ENCODE measurements at places on chromosomes 7 and 10.
A peak's percentile ranks its signal among the peaks of the same experiment; 100 is the strongest.

- DNase-seq, result no peak
Measured at GRCh38 chr10:3095373-3096139, 28.2 kb downstream of the PFKP start.

DNA sequence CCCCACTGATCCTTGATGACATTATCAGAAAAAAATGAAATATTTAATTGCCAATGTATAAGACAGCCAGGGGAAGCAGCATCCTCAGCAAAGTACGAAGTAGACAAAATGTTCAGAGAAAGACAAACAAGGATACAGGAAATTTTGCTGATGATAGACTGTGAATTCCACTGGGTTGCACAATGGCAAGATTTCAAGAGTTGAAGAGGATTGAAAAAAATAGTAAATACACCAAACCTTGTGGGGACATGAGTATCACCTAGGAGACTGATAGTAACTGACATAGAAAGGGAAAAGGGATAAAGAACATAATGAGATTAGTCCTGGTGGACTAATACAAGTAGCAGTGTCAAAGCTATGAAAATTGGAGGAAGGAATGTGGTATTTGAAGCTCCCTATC lies 16.5 kb downstream of the CNOT4 start:
- DNase-seq, result no peak

DNA sequence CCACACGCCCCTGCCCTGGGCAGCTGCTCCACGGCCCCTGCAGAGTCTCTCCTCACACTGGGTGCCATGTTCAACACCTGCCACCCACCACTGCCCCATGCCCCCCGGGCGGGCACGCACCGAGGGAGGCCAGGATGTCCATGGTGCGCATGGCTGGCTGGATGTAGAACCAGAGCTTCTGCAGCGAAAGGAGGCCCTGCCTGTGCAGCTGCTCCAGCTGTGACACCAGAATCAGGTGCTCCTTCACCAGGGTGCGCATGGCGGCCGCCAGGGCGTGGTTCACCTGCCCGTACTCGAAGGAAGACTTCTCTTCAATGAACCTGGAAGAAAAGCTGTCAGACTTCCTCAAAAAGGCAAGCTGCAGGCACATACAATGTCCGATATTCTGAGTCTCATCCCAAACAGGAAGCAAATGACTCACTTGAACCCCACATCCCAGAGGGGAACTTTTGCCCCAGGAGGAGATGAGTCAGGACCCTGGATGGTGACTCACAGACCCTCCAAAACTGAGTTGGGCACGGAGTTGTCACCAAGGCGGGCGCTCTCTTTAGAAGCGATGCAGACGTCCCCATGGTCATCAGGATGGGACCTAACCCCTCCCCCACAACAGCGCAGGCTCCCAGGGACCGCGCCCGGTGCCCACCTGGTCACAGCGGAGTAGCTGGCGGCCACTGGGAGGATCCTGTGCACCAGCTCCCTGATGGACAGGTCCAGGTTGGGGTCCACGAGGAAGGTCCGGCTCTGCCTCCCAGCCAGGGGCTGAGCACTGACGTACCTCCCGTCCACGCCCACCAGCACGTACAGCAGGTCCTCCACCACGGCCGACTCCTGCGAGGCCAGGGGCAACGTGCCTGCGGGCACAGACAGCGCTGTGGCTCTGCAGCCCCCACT lies 15.5 kb downstream of the TUBGCP2 start:
- DNase-seq, result no peak

DNA sequence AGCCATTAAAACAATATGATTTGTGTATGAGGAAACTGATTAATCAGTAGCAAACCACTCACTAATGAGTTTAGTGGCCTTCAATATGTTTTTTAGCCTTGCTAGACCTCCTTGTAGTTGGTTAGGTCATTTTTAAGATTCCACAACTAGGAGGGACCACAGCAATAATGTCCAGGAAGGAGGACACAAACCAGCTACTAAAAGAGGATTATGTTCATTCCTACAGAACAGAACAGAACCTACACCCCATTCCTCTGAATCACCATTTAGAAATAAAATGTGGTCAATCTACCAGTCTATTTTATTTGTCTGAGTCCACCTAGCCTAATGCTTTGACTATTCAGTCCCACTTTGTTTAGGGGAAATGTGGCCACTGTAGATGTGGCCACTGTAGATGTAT lies 226.3 kb downstream of the GLI3 start:
- no peak for DNase-seq

- DNase-seq, result no peak
Measured at GRCh38 chr7:45975367-45975766, 54.3 kb upstream of the IGFBP3 start.

GRCh38 chr7:128396357-128396756 lies 13.4 kb downstream of the IMPDH1 start:
- DNase-seq, result no peak

- DNase-seq, result no peak
Measured at GRCh38 chr10:68599771-68600040, 39.6 kb downstream of the TET1 start.

- no peak for DNase-seq
Measured at GRCh38 chr10:34528320-34528719, 286.8 kb downstream of the PARD3 start.

DNA sequence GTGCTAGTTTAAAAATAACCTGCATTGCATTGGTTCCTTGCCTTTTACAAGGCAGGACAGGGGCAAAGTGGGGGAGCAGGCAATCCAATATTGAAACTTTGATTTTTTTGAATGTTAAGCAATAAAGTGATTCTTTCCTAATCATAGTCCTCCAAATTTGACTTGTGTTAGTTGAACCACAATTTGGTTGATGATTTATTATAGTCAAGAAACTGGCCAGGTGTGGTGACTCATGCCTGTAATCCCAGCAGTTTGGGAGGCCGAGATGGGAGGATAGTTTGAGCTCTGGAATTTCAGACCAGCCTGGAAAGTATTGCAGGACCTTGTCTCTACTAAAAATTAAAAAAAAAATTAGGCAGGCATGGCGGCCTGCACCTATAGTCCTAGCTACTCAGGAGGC lies 27.9 kb upstream of the ABLIM1 start:
- no peak for DNase-seq

DNA sequence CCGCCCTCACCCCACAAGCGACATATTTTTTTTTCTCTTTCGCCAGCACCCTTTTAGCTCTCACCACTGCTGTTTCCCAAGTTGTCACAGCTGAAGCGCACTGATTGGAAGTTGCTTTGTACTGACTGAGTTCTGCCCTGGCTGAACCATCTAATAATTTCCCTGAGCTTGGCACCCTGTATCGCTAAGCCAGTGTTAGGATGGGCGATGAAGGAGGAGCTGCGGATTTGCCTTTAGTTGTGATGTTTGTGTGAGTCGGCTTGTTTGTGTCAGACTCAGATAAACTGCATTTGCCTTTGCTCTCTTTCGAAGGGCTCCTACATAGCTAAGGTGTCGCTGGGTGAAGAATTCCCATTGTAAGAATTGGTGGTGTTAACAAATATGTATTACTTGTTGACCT lies 1.3 kb upstream of the ATXN7L1 start:
- no peak for DNase-seq

- DNase-seq, result no peak
Measured at GRCh38 chr10:69801434-69802315, at the start of gene COL13A1. TSS of gene COL13A1 (plus strand) at chr10:69801906. CDS start at chr10:69802424, 518 bp downstream.

- no peak for DNase-seq
Measured at GRCh38 chr7:41383596-41383995, 319.3 kb downstream of the INHBA start.

- DNase-seq, result no peak
Measured at GRCh38 chr7:69962186-69963065, 364.2 kb downstream of the AUTS2 start.

DNA sequence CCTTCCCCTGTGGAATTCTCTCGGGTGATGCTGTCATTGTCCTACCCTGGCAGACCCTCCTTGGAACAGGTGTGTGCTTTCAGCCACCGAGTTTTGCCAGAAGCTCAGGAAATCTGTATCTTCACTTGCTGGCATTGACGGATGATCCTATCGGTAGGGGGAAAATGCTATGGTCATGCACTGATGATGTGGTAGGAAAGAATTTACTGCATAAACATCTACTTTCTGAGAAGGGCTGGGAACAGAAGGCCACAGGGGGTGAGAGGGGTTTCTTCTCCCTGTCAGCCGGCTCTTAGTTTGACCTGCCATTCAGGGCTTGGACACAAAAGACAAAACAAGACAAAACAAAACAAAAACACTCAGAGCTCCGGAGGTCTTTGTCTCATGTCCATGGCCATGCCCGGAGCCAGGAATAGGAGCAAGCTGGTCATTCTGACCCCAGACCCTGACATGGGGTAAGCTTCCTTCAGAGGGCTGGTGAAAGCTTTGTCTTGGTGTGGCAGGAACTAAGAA lies 43.6 kb upstream of the CARD11 start:
- DNase-seq, result no peak

DNA sequence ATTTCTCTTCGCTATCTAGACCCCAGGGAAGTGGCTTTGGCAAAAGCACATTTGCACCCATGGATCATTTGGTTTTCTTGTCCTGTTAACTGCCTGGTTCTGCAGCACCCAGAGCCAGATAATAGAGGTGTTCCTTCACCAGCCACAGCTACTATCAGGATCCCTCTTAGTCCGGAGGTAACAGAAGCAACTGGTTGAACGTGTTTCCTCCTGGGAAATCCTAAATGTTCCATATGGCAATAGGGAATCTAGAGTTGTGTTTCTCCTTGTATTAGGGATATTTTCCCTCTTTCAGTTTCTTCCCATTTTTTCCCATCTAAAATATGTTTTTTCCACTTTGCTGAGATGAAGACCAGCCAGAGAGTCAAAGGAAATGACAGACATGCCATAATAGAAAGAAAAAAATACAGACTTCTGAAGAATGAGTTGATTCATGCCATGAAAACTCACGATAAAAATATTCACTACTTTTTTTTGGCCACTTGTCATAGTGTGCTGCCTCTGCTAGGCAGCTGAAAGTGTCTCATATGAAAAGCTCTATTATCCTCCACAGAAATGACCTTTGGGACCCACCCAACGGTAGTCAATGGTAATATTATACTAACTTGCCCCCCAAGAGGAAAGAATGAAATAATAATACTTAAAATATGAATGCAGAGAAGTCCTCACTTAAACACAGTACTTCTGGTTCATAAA lies 472.8 kb downstream of the KCNMA1 start:
- DNase-seq, result no peak

GRCh38 chr10:134247-135131 lies 766 bp upstream of the ZMYND11 start:
- DNase-seq, result no peak

GRCh38 chr10:113162960-113163359 lies 212.9 kb downstream of the TCF7L2 start:
- no peak for DNase-seq

GRCh38 chr10:101161494-101162299 lies 30.6 kb downstream of the TLX1 start:
- DNase-seq, result peak; percentile 43

DNA sequence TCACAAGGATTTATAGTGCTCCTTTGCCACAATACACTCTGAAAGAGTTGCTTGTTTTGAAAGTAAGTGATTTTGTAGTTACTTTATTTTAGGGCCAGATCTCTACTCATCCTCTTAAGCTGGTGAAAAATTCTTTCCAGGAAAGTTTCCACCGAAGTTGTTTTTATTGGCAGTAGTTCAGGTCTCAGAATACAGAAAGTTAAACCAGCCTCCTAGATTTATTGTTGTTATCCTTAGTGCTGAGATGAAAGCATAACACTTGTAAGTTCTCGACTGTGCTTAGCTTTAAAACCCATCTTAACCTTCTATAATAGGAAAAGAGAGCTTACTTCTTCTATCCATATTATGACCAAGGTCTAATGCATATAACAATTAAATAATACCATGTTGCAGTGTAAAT lies 5.5 kb downstream of the AP3M1 start:
- DNase-seq, result no peak

DNA sequence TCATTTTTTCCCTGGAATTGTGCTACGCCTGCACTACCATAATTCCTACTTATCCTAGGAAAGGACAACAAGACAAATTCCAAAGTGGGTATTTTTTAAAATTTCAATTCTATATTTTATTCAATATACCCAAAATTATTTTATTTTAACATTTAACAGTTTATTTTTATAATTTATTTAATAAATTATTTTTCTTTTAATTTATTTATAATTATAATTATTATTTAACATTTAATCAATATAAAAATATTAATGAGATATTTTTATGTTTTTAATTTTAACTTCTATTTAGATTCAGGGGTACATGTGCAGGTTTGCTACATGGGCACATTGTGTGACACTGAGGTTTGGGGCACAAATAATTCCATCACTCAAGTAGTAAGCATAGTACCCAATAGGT lies 65.6 kb upstream of the VSTM2A start:
- DNase-seq, result no peak

DNA sequence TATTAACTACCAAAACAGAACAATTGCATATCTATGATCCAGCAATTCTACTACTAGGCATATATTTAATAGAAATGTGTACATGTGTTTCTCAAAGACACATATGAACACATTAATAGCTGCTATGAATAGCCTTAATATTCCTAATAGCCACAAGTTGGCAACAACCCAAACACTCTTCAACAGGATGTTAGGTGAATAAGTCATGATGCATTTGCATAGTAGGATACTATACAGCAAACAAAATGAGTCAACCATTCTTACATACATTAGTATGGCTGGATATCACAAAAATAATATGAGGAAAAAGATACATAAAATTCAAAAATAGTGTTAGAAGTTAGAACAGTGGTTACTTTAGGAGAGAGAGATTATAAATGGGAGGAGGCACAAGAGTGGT lies 26.8 kb upstream of the ZNF746 start:
- no peak for DNase-seq

GRCh38 chr10:113273181-113274163 lies 279.4 kb upstream of the HABP2 start:
- DNase-seq, result no peak

DNA sequence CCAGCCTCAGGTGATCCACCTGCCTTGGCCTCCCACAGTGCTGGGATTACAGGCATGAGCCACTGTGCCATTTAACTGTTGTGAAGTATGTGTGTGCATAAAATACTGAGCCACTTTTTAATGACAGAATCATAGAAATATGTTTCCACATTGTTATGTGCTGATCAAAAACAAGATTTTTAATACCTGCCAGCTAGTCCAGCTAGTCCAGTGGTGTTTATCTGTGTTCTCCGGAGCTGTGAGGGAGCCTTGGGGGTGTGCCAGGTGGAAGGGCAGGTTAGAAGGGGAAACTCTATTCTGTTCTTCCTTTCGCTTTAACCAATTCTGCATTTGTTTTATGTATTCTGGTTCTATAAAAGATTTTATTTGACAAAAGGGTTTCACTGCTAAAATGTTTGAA lies 7.0 kb downstream of the FAM221A start:
- DNase-seq, result no peak

- no peak for DNase-seq
Measured at GRCh38 chr7:2864204-2864985, 20.3 kb upstream of the GNA12 start.

DNA sequence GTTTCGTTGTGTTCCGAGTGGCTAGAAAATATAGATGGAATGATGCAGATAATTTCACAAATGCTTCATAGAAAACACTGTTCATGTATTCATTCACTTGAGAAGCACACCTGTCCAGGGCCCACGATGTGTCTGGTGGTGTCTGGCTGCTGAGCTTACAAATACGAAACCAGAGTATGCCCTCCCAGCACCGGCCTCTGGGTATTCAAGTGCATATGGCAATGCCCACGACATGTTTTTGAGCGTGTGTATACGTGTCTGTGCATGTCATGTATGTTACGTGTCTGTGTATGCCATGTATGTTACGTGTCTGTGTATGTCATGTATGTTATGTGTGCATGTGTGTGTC lies 37.9 kb downstream of the IL2RA start:
- DNase-seq, result no peak

Measured in stimulated activated CD4-positive, alpha-beta T cell treated with anti-CD3 and anti-CD28 coated beads, Interleukin-15, amount 100 ng/mL, for 1 hour (primary cell).